Muscle of leg (tissue), 16 donors: ENCODE measurements at places on chromosomes 16 and 17.
A peak's percentile ranks its signal among the peaks of the same experiment; 100 is the strongest.

DNA sequence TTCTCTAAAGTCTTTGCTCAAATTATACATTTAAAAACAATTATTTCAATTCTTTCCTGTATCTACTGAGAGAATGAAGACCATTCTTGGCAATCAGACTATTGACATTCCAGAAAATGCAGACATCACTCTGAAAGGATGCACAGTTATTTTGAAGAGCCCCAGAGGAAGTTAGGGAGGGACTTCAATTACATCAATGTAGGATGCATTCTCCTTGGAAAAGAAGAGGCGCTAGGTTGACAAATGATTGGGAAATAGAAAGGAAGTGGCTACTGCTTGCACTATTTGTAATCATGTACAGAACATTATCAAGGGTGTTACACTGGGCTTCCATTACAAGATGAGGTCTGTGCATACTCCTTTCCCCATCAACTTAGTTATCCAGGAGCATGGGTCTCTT is 74.3 kb downstream of the SSH2 start:
- peak; percentile 83 for DNase-seq

DNA sequence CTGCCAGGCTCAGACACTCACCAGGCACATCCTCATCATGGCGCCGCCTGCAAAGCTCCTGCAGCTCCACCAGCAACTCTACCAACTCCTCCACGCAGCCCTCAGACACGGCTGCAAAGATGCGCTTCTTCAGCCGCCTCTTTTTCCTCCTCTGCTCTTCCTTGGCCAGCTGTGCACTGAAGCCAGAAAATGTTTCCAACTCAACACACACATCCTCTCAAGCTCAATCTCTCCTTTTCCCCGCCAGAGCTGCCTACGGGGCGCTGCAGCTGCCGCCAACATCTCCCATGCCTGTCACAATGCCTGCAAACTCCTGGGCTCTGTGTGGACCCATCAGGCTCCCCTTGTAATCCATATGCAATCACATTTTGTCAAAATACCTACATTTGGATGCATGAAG is 14.2 kb downstream of the TRPV3 start:
- DNase-seq: peak; percentile 67

- DNase-seq: peak; percentile 47
Observed at GRCh38 chr17:60398227-60398959, 6.5 kb upstream of the USP32 start.

GRCh38 chr17:27511168-27511883 is 55.1 kb downstream of the KSR1 start:
- DNase-seq: peak; percentile 61

DNA sequence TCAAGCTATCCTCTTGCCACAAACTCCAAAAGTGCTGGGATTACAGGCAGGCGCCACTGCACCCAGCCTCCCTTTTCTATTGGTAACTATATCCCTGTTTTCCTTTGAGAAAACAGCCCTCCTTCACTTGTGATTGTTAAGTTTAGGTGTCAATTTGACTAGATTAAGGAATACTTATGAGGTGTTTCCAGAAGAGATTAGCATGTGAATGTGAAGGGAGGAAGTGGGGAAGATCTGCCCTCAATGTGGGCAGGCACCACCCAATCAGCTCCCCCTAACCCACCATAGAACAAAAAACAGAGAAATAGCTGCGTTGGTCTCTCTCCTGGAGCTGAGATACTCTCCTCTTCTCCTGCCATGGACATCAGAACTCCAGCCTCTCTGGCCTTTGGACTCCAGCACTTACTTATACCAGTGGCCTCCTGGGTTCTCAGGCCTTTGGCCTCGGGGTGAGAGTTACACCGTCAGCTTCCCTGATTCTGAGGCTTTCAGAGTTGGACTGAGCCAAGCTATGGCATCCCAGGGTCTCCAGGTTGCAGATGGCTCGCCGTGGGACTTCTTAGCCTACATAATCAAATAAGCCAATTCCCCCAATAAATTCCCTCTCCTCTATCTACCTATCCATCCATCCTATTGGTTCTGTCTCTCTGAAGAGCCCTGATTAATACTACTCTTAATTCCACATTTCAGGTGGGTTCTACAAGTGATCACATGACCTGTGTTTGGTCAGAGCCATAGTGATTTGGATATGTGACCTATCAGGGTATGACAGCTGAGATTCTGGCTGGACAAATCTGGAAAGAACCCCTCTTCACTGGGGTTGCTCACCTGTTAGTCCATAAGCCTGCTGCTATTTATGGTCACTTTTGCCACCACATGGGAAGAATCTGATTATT is 12.0 kb upstream of the STAT3 start:
- no peak for DNase-seq

DNA sequence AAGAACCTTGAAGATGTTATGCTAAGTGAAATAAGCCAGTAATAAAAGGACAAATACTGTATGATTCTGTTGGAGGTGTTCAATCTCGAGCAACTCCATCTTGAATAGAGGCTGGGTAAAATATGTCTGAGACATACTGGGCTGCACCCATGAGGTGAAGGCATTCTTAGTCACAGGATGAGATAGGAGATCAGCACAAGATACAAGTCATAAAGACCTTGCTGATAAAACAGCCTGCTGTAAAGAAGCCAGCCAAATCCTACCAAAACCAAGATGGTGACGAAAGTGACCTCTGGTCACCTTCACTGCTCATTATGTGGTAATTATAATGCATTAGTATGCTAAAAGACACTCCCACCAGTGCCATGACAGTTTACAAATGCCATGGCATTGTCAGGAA is 98.1 kb downstream of the RGS9 start:
- DNase-seq: no peak

DNA sequence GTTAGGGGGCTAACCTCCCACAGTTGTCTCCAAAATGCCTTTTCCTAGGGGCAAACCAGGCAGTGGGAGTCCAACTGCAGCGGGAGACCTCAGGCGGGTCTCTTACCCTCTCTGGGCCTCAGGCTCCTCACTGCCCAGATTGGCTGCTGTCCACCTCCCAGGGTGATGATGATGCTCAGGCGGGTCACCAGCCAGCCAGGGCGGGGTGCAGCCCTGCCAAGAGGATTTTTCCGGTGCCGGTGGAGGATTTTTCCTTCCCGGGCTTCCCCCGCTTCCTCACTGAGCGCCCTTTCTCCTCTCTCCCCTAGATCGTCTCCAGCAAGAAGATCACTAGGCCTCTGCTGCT is 22.8 kb downstream of the CPNE2 start:
- DNase-seq: no peak

- DNase-seq: peak; percentile 48
Observed at GRCh38 chr16:70476272-70477020, 22.1 kb downstream of the FCSK start.

DNA sequence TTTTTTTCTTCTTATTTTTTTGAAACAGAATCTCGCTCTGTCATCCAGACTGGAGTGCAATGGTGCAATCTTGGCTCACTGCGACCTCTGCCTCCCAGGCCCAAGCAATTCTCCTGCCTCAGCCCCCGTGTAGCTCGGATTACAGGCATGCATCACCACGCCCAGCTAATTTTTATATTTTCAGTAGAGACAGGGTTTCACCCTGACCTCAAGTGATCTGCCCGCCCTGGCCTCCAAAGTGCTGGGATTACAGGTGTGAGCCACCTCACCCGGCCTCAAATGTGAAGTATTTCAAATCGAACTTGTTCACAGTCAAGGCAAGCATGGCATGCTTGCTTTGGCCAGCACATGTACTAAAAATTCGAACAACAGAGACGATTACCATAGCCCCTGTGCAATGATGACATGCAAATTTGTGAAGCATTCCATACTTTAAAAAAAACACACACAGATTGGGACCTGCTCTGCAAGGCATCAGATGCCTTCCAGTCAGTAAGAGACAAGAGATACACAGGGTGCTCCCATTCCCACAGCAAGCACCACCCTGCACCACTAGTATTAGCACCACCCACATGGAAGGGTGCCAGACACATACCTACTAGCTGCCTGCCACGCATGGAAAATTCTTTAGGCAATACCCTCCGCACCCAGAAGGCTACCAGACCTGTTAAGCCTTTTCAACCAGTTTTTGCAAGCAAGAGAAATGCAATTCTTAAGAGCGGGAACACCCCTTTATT is 47.2 kb downstream of the ANKRD11 start:
- no peak for DNase-seq

DNA sequence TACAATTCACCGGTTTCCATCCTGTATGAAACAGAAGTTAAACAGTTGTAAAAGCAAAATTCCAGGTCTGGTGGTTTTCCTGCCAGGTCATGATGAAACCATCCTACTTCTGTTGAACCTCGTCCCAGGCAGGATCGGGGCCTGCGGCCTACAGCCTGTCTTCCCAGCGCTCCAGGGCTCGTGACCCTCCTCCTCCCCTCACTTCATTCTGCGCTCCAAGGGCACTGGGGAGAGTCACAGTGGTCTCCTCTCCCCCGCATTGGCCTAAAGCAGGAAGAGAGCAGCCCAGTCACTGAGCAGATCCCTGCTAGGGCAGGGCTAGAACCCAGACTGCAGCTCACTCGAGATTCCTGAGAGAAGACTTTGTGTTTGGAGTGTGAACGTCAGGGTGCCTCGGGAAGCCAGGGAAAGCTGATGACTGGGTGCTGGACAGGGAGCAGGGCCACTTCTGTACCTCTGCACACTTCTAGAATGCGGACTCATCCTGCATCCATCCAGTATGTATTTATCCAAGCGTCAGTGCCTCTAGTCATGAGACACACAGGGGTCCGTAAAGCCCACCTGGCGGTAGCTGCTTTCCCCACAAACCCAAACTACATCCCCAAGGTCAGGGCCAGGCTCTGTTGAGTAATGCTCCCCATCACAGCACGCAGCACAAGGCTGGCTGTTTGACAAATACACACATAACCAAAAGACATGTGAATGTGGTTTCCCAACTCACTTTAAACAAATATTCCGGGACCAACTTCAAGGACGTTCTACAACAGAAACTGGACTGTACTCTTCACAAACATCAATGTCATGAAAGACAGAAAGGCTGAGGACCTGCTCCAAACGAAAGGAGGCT is 1.7 kb upstream of the ITGAE start:
- peak; percentile 72 for DNase-seq

GRCh38 chr17:71234349-71234748 is 886.5 kb upstream of the SOX9 start:
- DNase-seq: no peak

- DNase-seq: peak; percentile 23
Observed at GRCh38 chr16:52465711-52466267, 81.2 kb downstream of the TOX3 start.

DNA sequence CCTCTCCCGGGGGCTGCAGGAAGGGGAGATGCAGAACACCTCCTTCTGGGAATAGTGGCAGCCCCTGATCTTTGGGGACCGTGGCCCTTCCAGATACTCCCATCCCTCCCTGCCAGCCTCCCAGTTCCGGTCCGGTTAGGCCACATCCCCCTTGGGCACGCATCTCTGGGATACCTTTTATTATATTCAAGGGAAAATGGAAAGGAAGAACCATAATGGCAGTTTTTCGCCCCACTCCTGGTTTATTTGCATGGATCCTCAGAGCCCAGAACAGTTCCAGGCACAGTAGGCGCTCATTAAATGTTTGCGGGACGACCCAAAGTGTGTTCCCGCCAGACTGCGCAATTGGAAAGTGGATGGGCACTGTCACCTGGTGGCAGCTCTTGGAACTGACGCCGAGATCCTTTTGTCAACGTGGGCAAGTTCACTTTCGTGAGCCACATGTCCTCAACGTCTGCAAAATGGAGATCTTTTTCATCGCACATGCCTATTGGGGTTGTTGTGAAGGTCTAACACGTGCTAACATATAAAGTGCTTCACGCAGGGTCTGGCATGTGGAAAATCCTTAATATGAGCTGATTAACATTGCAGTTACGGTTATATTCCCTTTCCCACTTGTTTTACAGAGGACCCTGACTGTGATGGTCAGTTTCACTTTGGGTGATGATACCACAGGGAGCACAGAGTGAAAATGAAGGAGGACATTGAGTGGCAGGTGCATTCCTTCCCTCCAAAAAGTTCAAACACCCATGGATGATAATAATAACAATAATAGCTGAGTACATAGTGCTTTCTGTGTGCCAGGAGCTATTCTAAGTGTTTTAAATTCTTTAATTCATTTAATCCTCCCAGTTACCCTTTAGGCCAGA is 1.7 kb upstream of the GPRC5B start:
- peak; percentile 88 for DNase-seq

GRCh38 chr17:78960928-78961327 is 18.8 kb downstream of the LGALS3BP start:
- peak; percentile 71 for DNase-seq

DNA sequence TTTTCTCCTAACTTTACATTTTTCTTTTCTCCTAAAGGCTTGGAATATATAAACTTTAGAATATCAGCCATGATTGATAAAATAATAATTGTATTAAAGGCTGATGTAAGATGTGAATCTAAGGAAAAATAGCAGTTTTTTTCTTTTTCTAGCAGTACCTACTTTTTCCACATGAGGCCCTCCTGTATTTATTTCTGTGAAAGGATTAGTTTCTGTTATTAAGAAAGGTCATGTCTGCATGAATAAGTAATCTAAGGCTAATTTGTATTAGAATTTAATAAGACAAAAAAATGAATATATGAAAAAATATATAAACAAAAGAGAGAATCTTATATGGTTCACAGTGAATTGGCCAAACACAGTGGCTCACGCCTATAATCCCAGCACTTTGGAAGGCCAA is 85.3 kb downstream of the STXBP4 start:
- DNase-seq: peak; percentile 11

DNA sequence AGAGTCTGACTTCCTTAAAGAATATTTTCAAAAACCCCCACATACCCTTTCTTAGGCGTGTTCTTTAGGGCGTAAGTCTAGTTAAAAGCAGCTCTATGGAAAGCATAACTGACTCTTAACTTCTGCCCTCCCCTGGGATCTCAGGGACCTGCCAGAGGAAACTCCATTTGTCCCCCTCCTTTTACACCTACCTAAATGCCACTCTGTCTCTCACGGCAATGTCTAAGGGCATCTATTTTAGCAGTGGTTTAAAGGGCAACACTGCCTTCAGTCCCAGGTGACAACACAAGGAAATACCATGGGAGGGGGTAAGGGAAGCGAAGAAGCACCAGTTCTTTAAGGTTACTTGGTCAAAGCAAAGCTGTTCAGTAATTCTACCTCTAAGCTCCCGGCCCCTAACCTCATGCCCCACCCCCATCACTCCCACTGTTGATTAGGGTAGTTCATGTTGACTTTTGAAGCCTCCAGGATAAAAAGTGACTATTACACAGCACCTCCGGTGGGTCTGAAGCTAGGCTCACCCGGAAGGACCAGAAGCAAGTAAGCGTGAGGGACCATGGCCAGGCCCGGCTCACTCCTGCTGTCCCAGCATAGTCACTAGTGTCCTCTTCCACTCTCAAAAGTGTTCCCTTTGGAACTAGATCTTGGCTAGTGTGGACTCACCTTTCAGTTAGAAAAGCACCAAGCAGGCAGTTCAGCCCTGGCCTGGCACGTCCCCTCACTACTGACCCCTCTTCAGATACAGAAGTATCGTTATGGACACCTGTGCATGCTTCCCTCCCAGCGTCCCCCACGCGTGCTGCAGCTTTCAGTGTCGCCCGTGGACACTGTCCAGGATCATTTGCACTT is 47.1 kb downstream of the CYTH1 start:
- no peak for DNase-seq

DNA sequence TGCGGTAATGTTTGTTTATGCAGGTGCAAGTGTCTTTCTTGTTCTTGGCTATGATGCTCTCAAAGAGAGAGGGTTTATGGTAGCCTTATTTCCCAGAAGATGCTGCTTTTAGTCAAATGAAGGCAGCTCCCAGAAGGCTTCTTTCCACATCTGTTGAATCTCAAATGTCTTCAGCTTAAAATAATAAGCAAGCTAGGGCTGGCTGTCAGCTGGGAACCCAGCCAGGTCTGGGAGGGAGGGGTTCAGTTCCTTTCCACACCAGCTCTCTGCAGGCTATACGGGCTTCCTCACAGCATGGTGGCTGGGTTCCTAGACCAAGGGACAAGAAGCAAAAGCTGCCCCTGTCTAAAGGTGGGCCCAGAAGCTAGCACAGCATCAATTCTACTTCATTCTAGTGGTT is 47.4 kb upstream of the ATF7IP2 start:
- peak; percentile 62 for DNase-seq
